Activated T-helper 1 cell treated with anti-CD3 and anti-CD28 coated beads, Interleukin-12 subunit alpha, Interleukin-12 subunit beta, Interleukin-2, Interleukin-4 antibody, amounts not matched to agents 30 ng/mL and 10 ng/mL and 1 ng/mL, durations not matched to agents 14 hours and 24 hours and 36 hours (primary cell): ENCODE measurements at places on chromosomes 3 and 15.
A peak's percentile ranks its signal among the peaks of the same experiment; 100 is the strongest.

DNA sequence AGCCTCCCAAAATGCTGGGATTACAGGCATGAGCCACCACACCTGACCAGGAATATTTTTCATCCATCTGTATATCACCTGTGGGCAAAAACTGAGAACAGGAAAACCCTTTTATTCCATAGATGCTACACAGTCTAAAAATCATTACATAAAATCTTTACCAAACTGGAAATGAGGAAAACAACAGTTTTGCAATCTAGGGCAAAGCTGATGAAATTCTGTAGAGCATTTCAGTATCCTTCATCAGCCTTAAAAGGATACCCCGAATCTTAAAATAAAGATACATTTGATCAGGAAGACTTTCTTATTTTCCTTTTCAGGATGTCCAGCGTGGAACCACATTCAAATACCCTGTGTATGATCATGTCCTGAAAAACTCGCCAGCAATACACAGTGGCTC lies 7.1 kb downstream of the SIAH2 start:
- H3K4me3 ChIP-seq, result peak overlapping the region; percentile 95
- no peak for DNase-seq
- peaks cover 91% of the 10 kb centered on the region for H3K4me1 ChIP-seq
- H3K36me3 ChIP-seq, result peaks cover 80% of the 10 kb centered on the region

DNA sequence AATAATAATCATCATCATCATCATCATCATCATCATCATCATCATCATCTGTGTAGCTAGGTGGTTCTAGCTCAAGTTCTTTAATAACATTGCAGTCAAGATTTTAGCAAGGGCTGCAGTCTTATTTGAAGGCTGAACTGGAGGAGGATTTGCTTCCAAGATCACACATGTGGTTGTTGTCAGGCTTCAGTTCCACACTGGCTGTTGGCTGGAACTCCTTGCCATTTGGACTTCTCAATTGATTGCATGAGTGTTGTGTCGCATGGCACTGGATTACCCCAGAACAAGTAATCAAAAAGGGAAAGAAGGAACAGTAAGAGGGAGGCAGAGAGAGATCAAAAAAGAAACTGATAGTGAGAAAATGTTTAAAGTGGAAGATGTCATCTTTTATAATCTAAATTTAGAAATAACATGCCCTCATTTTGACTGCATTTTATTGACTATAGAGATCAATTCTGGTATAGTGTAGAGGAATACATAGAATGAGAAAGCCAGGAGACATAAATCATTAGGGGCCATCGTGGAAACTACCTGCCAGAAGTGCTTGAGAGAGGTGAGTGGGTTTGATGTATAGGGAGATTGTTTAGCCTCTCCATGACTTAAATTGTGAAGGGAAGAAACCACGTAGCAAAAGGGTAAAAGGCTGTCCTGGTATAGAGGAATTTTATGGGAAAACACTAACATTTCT lies 346.6 kb upstream of the RBMS3 start:
- peak overlapping the region; percentile 58 for H3K4me3 ChIP-seq
- no peaks in the 10 kb centered on the region for H3K27me3 ChIP-seq

DNA sequence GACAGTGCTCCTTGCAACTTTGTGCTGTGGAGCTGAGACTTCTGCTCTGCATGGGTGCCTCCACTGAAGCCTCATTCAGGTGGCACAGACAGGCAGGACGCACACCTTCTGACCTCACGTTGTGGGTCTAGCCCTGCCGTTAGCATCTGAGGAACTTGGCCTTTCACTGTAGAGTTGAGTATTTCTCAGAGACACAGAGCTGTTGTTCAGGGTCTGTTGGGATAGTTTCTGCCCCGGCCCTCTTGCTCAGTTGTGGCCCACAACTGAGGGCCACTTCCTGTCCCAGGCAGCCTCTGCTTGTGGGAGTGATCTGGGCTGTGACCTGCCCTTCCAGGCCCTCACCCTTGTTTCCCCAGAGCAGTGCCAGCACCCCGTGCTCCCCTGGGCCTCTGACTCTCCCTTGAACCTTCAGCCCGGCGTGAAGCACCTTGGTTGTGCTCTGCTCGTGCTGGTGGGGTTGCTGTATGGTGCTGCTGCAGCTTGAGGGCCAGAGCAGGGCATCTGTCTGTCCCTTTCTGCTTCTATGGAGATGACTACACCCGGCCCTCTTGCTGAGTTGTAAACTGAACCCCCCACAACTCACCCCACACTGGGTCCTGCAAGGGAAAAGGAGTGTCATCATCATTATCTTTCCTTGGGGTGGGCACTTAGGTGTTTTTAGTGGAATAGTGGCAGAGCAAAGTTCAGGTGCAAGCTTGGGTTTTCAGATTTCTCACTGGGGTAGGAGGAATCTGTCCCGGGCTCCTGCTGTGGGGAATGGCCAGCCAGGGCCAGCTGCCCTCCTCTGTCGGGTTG lies 11.7 kb downstream of the BAHD1 start:
- peaks cover 69% of the 10 kb centered on the region for H3K4me1 ChIP-seq
- no peaks in the 10 kb centered on the region for H3K27me3 ChIP-seq
- no peak overlapping the region for H3K4me3 ChIP-seq
- peak overlapping the region; percentile 16 for H3K27ac ChIP-seq
- peaks cover 3% of the 10 kb centered on the region for H3K36me3 ChIP-seq

- H3K4me3 ChIP-seq, result peak overlapping the region; percentile 13
- no peak for DNase-seq
- peaks cover 35% of the 10 kb centered on the region for H3K4me1 ChIP-seq
- peaks cover 5% of the 10 kb centered on the region for H3K36me3 ChIP-seq
Measured at GRCh38 chr3:112858410-112859069, 11.9 kb upstream of the CD200R1L start.

GRCh38 chr15:39774688-39775267 lies 7.9 kb downstream of the FSIP1 start:
- H3K4me1 ChIP-seq, result peaks cover 20% of the 10 kb centered on the region
- peak; percentile 24 for DNase-seq
- no peak overlapping the region for H3K4me3 ChIP-seq

- no peak for DNase-seq
- peaks cover 37% of the 10 kb centered on the region for H3K36me3 ChIP-seq
- no peak overlapping the region for H3K27ac ChIP-seq
- no peak overlapping the region for H3K4me3 ChIP-seq
Measured at GRCh38 chr15:82135638-82136037, 89.8 kb upstream of the MEX3B start.

GRCh38 chr15:45594835-45595530 lies 7.8 kb downstream of the BLOC1S6 start:
- H3K27me3 ChIP-seq, result no peaks in the 10 kb centered on the region
- H3K4me1 ChIP-seq, result peaks cover 7% of the 10 kb centered on the region
- no peak overlapping the region for H3K4me3 ChIP-seq

DNA sequence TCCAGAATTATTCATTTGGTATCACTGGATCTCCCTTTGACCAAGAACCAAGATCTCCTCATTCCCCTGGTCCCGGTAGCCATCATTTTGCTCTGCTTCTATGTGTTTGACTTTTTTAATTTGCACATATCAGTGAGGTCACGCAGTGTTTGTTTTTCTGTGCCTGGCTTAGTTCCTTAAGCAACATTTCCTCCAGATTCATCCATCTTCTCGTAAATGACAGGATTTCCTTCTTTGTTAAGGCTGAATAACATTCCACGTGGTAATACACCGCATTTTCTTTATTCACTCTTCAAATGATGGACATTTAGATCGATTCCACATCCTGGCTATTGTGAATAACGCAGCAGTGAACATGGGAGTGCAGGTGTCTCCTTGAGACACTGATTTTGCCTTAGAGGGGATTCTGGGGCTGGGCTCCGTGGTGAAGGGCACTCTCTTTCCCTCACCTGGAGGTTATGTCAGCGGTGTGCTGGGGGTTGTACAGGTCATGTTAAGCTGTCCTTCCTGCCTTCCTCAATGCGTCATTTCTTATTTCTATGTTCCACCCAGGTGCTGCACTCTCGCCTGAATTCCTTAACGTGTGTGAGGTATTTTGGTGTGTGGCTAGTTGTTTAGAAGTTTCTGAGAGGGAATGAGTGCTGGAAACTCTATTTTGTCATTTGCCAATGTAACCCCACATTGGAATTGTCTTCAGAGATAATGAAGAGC lies 212.2 kb downstream of the LPP start:
- H3K27ac ChIP-seq, result no peak overlapping the region
- DNase-seq, result no peak

- H3K4me1 ChIP-seq, result peaks cover 4% of the 10 kb centered on the region
- no peak overlapping the region for H3K4me3 ChIP-seq
- DNase-seq, result no peak
- peaks cover 16% of the 10 kb centered on the region for H3K27me3 ChIP-seq
- H3K27ac ChIP-seq, result no peak overlapping the region
- no peaks in the 10 kb centered on the region for H3K36me3 ChIP-seq
Measured at GRCh38 chr3:151841801-151842200, 27.9 kb downstream of the AADAC start.

DNA sequence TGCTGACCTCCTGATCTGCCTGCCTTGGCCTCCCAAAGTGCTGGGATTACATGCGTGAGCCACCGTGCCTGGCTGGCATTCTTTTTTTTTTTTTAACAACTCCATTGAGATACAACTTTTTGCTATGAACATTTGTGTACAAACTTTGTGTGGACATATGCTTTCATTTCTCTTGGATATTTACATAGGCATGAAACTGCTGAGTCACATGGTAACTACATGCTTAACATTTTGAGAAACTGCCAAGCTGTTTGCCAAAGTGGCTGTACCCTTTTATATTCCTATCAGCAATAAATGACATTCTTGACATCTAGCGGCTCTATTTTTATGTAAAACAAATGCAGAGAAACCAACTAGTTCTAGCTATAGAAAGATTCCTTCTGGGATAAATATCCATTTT lies 8.7 kb upstream of the YEATS2 start:
- no peak overlapping the region for H3K4me3 ChIP-seq
- H3K27ac ChIP-seq, result no peak overlapping the region
- no peaks in the 10 kb centered on the region for H3K36me3 ChIP-seq
- H3K4me1 ChIP-seq, result no peaks in the 10 kb centered on the region

GRCh38 chr3:39413691-39414420 lies 7.3 kb downstream of the RPSA start:
- no peaks in the 10 kb centered on the region for H3K27me3 ChIP-seq
- H3K4me1 ChIP-seq, result peaks cover 29% of the 10 kb centered on the region
- peaks cover 55% of the 10 kb centered on the region for H3K36me3 ChIP-seq
- DNase-seq, result no peak
- no peak overlapping the region for H3K4me3 ChIP-seq

- no peak overlapping the region for H3K4me3 ChIP-seq
- no peaks in the 10 kb centered on the region for H3K36me3 ChIP-seq
- no peaks in the 10 kb centered on the region for H3K27me3 ChIP-seq
- peaks cover 6% of the 10 kb centered on the region for H3K4me1 ChIP-seq
Measured at GRCh38 chr15:96893159-96893906, 562.8 kb downstream of the NR2F2 start.

GRCh38 chr15:99502661-99503060 lies 63.1 kb upstream of the MEF2A start:
- H3K27me3 ChIP-seq, result no peaks in the 10 kb centered on the region
- H3K4me1 ChIP-seq, result peaks cover 45% of the 10 kb centered on the region
- no peaks in the 10 kb centered on the region for H3K36me3 ChIP-seq
- H3K27ac ChIP-seq, result peak overlapping the region; percentile 66
- DNase-seq, result no peak
- H3K4me3 ChIP-seq, result peak overlapping the region; percentile 12

GRCh38 chr15:88513195-88513594 lies 33.3 kb downstream of the DET1 start:
- no peak overlapping the region for H3K4me3 ChIP-seq
- peaks cover 3% of the 10 kb centered on the region for H3K36me3 ChIP-seq
- H3K27me3 ChIP-seq, result no peaks in the 10 kb centered on the region
- peaks cover 12% of the 10 kb centered on the region for H3K4me1 ChIP-seq

DNA sequence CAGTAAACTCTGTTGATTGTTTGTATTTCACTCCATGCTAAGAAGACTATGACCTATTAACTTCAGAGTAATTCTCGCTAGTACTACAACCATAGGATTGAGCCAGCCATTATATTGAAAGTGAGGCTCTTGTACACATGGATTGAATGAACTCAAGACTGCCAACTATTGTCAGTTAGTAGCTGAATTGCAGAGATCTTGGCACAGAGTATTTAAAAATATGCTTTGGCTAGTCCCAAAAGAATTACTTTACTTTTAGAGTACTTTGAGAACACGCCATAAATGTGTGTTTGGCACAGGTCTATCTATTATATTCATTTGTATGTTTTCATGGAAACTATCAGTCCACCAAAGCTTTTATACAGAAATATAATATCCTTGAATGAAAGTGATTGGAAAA lies 226.7 kb upstream of the DCBLD2 start:
- H3K4me3 ChIP-seq, result no peak overlapping the region
- DNase-seq, result no peak
- H3K36me3 ChIP-seq, result no peaks in the 10 kb centered on the region
- no peaks in the 10 kb centered on the region for H3K4me1 ChIP-seq
- no peak overlapping the region for H3K27ac ChIP-seq
- H3K27me3 ChIP-seq, result no peaks in the 10 kb centered on the region

DNA sequence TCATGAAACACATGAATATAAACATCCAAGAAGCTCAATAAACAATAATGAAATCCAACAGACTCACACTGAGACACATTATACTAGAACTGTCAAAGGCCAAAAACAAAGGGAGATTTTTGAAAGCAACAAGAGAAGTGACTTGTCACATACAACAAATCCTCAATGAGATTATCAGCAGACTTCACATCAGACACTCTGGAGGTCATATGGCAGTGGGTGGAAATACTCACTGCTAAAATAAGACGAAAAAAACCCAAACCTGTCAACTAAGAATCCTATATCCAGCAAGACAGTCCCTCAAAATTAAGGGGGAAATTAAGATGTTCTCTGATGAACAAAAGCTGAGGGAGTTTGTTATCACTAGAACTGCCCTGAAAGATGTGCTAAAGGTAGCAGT lies 125.4 kb upstream of the MELTF start:
- no peak for DNase-seq

GRCh38 chr3:195238081-195238571 lies 32.8 kb downstream of the XXYLT1 start:
- H3K4me3 ChIP-seq, result no peak overlapping the region
- no peak overlapping the region for H3K27ac ChIP-seq
- no peaks in the 10 kb centered on the region for H3K4me1 ChIP-seq
- peaks cover under 1% of the 10 kb centered on the region for H3K27me3 ChIP-seq

DNA sequence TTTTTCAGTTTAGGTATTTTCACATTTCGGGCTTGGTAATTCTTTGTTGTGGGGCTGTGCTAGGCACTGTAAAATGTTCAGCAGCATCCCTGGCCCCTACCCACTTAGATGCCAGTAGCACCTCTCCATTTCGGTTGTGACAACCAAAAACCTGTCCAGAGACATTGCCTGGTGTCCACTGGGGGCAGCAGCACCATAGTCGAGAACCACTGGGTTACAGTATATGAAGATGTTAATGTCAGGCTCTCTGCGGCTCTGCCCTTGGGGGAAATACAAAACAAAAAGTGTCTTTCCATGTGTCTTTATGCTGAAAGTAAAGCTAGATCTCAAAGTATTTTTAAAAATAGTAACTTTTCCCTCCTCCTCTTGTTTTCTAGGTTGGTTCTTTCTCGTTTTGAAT lies 177.2 kb downstream of the ITPR1 start:
- no peaks in the 10 kb centered on the region for H3K27me3 ChIP-seq
- H3K27ac ChIP-seq, result no peak overlapping the region
- H3K4me3 ChIP-seq, result no peak overlapping the region
- no peak for DNase-seq
- H3K4me1 ChIP-seq, result no peaks in the 10 kb centered on the region
- peaks cover 52% of the 10 kb centered on the region for H3K36me3 ChIP-seq

GRCh38 chr3:77373619-77374018 lies 333.7 kb downstream of the ROBO2 start:
- H3K27ac ChIP-seq, result no peak overlapping the region
- no peak for DNase-seq
- no peaks in the 10 kb centered on the region for H3K4me1 ChIP-seq
- H3K4me3 ChIP-seq, result no peak overlapping the region
- H3K36me3 ChIP-seq, result no peaks in the 10 kb centered on the region
